Activated T-helper 1 cell treated with anti-CD3 and anti-CD28 coated beads, Interleukin-2, amount 50 U/mL, for 16 hours (primary cell): ENCODE measurements at places on chromosomes 3 and 15.

GRCh38 chr3:51961602-51962569, 5.4 kb downstream of the PCBP4 start:
- DNase-seq: no peak

DNA sequence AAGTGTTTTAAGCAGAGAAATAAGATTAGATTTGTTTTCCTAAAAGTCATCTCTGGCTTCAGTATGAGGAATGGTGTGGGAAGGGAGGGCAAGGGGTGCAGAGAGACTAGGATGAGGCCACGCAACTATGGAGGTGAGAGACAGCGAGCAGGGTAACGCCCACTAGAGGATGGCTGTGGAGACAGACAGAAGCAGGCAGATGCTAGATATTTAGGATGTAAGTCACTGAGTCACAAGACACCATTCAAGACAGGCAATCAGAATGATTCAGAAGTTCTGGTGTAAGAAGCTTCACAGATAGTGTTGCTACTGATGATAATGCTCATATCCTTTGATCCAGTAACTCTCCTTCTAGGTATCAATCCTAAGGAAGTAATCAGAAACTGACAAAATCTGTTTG, 19.1 kb downstream of the HSPBAP1 start:
- no peak for DNase-seq

- DNase-seq: no peak
Observed at GRCh38 chr3:153032891-153033290, 129.1 kb upstream of the RAP2B start.

GRCh38 chr15:60379525-60380274, 18.1 kb downstream of the ANXA2 start:
- no peak for DNase-seq

DNA sequence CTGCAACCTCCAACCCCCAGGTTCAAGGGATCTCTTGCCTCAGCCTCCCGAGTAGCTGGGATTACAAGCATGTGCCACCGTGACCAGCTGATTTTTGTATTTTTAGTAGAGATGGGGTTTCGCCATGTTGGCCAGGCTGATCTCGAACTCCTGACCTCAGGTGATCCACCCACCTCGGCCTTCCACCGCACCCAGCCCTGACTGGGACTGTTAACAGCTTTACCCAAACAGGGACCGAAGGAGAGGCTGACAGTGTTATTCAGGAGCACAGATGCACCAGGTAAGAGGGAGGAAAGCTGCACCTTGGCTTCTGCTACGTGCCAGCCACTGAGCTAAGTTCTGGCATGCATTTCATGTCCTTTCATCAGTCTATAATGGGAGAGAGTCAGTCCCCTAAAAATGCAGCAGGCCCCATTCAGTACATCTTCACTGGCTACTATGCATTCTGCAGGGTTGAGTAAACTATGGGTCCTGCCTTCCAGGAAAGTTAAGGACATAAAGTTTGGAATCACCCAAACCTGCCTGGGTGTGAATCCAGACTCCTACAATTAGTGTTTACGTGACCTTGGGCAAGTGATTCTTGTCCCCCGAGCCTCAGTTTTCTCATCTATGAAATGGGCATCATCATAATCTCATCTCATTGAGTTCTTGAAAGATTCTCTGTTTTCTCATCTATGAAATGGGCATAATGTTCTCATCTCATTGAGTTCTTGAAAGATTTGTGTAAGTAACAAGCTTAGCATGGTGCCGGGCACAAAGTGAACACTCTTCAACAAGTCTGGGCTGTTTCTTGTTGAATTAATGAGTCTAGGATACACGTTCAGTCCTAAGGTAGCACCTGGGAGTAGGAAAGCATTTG, 82.2 kb downstream of the CPN2 start:
- no peak for DNase-seq

GRCh38 chr3:56856752-56857151, 55.0 kb upstream of the ARHGEF3 start:
- DNase-seq: no peak

DNA sequence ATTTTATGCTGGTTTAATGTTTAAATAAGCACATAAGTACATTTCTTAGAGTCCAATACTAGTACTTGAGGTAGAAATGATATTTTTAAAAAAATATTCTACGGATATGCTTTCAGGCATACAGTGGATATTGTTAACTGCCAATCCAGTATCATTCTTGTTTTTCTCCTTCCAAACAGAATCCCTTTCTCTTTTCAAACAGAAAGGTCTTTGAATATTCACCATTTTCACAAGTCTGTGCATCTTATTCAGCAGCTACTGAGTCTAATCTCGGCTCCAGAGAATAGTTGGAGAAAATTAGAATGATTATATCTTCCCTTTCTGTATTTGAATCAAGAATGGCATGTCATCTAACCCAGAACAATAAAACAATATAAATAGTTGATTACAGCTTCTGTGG, 174.5 kb downstream of the GOLGA6L6 start:
- DNase-seq: no peak

DNA sequence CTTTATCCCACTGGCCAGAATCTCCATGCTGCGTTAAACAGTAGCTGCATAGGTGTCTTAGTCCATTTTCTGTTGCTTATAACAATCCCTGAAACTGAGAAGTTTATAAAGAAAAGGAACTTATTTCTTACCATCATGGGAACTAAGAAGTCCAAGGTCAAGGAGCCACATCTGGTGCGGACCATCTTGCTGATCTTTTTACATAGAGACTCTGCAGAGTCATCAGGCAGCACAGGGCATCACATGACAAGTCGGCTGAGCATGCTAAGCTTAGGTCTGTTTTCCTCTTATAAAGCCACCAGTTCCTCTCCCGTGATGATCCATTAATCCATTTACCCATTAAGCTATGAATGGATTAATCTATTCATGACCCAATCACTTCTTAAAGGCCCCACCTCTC, 22.4 kb upstream of the FAM174B start:
- DNase-seq: no peak
